ENCODE measurements at places on chromosomes 4 and X.

DNA sequence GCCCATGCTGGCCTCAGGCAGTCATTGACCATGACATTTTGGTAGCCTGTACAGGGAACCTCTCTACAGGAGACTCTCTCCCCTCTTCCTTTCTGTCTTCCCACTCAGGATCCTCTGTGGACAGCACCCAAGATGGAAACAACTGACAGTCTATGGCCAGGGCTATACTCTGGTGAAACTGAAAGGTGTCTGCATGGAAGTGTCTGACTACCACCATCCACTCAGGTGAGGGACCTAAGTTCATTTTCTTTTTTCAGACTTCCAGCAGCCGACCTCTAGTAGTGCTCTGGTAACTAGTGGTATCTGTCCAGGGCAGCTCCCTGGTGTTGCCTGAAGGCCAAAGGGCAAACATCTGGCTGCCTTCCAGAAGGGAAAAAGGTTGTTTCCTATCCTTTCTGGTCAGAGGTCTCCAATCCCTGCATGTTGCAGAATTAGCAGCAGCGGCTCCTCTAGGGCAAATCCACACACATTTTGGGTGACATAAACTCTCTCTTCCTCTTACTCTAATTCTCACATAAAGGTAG is 804.5 kb downstream of the C4orf33 start:
- DNase-seq, result no peak

DNA sequence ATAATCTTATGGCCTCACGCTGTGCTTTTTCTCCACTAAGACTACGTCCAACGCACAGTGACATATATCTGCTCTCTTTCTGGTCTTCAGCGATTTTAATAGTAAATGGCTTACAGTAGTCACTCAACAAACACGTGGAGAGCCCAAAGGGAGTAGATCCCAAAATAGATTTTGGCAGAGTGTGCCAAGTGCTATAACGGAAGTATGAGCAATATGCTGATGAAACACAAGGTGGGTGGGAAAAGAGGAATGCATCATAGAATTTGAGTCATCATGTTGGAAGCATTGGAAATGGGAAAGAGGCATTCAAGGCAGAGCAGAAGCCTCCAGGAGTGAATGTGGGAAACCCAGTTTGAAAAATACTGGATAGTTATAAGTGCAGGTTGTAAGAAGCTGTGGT is 129.1 kb upstream of the LDB2 start:
- DNase-seq, result no peak

DNA sequence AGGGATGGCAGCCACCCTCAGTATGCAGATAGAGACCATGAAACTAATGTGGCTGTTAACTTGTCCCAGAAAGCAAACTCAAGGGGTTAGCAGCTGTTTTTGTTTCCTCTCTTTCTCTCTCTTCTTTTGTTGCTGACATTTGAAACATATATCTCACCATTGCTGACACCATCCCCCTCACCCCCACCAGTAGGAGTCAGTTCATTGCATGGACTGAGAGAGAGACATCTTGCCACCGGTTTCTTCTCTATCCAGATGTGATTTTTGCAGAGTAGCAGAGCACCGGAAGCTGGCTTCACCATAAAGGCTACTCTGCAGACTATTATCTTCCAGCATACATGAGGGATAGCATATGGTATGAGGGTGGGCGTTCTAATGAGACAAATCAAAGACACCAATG is 177.1 kb upstream of the FRG1 start:
- no peak for DNase-seq

GRCh38 chrX:11119313-11119943 is 8.3 kb downstream of the HCCS start:
- DNase-seq, result no peak

DNA sequence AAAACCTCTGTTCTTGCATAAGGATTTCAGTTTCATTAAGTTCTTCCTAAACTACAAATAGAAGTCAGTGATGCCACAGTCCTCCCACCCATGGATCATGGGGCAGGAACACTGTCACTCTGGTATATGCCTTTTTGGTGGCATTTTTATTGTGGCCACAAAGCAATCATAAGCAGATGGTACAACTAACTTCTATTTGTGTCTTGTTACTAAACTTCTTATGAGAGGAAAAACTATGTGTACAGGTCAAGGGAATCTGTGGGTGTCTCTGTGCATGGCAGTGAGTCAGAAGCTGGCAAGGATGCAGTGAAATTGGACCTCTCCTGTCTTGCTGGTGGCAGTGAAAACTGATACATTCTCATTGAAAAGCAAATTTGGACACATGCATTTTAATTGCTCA is 245.0 kb upstream of the GPC4 start:
- DNase-seq, result no peak

GRCh38 chr4:33453436-33453835 is 2733.3 kb downstream of the PCDH7 start:
- DNase-seq, result no peak

DNA sequence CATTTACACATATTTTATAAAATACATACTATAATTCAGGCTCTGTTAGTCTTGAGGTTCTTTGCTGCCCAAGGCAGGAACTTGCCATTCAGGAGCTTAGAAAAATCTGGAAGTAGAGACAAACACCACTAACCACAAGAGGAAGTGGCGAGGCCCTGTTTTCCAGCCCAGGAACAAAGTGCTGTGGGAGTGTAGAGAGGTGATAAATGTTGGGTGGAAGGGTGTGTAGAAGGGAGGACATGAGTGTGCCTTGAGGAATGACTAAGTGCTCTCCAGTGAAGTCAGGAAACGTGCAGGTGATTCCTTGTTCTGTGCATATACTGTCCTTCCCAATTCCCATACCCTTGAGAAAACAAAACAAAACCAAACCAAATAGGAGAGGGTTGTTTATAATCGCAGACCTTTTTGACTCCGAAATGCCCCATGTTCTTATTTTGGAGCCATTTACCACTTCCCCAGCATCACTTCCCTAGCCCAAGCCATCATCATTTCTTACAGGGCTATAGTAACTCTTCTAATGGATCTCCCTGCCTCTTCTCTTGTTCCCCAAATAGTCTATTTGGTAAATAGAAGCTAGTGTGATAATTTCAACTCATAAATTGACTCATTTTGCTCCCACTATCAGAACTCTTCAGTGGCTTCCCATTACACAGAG is 83.2 kb downstream of the GPAT3 start:
- no peak for DNase-seq

- DNase-seq, result no peak
These were observed 32.2 kb downstream of the SGMS2 start for GRCh38 chr4:107856901-107857300.

DNA sequence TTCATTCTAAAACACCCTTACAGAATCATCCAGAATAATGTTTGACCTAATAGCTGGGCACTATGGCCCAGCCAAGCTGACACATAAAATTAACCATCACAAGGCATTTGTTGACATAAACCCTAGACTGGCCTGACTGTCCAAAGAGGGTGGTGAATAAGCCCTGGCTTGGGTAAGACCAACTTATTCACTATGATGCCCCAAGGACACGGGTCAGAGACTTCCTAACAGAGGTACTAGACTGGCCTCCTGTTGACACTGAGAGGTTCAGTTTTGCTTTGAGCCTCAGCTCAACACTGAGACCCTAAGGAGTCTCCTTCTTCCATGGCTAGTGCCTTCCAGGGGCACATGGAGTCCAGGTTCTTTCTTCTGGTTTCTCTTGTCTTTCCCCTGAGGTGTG is 21.3 kb downstream of the FGF2 start:
- no peak for DNase-seq

- no peak for DNase-seq
These were observed 219.1 kb upstream of the AMOT start for GRCh38 chrX:113059714-113060113.

DNA sequence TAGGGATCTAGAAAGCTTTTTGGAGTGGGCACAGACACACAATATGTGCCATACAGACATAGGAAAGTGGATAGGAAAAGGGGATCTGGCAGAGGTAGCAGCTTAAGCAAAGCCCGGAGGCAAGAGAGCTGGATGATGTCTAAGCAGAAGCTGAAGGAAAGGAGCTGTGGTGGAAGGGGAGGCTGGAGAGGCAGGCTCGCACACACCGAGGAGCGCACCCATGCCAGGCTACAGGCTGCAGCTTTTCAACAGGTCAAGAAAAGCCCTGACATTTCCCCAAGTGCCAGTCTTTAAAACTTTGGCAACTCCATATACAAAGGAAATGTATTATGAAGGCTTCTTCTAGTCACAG is 67.4 kb downstream of the SOWAHB start:
- DNase-seq, result no peak

DNA sequence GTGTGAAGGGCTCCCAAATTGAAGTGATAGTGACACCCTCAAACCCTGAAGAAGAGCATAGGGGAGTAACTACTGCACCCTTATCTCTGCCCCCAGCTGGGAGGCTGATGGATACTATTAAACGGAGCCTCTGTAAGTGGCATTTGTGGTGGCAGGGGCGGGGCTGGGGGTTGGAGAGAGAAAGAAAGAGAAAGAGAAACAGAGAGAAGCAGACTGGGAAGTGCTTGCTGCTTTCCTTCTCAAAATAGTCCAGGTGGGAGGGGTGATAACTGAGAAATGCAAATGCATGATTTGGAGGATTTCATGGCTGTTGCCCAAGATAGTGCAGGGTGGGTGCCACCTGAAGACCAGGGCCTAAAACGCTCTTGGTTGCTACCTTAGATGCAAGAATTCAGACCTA is 253.5 kb upstream of the GATB start:
- peak; percentile 79 for DNase-seq

GRCh38 chr4:104424989-104425388 is 69.7 kb downstream of the CXXC4 start:
- no peak for DNase-seq

GRCh38 chrX:154650221-154650510 is 3.2 kb downstream of the CTAG2 start:
- DNase-seq, result no peak

- DNase-seq, result no peak
These were observed 300.5 kb downstream of the FGF13 start for GRCh38 chrX:138411048-138411447.

- no peak for DNase-seq
These were observed 34.7 kb upstream of the NEUROG2 start for GRCh38 chr4:112550728-112551127.

- no peak for DNase-seq
These were observed 16.2 kb downstream of the NELFA start for GRCh38 chr4:1992468-1993168.

GRCh38 chr4:5824635-5825034 is 68.3 kb downstream of the CRMP1 start:
- no peak for DNase-seq

- no peak for DNase-seq
These were observed 46.1 kb downstream of the TMEM150C start for GRCh38 chr4:82515705-82516104.

GRCh38 chr4:56727150-56727549 is 46.1 kb upstream of the HOPX start:
- no peak for DNase-seq

DNA sequence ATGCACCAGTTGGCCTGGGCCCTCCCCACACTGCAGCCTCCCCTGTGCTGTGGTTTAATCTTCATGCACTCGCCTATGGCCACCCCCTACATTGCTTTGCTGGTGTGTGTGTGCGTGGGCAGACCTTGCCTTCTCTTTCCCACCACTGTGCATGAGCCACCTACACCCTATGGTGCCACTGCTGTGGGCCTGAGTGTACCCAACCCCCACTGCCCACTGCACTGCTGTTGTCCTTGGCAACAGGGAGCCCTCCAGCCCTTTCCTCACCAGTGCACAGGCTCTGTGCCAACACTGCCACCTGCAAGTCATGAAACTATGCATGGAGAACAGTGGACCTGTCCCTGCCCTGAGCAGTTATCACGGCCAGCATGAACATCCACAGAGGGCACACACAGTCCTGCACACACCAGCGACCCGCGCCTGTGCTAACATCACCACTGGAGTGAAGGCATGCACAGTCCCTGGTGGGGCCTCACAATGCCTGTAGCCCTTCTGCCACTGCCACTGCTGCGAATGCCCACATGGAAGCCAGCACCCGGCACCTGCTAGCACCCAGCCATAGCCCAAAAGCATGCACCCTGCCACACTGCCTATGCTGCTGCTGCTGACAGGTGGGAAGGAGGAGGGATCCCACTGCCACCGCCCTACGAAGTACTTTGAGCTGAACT is 237.8 kb upstream of the ARSJ start:
- no peak for DNase-seq

DNA sequence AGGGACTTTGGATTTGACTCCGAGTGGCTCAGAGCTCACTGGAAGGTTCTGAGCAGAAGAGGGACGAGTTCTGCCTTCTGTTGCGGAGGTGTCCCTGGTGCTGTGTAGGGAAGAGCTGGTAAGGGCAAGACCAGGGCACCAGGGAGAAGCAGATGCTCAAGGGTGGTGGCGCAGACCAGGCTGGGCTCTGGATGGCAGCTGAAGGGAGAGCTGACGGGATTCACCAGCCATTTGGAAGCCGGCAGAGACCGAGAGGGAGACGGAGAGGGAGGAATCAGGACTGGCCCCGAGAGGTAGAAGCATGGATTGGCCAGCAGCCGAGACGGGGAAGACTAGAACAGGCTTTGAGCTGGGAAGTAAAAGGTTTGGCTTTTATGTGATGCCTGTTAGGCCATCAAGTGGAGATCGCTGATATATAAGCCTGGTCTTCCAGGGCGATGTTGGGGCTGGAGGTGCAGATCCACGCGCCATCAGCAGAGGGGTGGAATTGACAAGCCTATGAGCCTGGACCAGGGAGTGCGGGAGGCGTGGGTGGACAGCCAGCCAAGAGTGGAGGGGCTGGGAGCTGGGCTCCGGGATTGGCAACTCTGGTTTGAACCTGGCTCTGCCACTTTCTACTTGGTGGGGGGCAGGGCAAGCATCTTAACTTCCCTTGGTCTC is 43.4 kb downstream of the ADRA2C start:
- DNase-seq, result no peak

DNA sequence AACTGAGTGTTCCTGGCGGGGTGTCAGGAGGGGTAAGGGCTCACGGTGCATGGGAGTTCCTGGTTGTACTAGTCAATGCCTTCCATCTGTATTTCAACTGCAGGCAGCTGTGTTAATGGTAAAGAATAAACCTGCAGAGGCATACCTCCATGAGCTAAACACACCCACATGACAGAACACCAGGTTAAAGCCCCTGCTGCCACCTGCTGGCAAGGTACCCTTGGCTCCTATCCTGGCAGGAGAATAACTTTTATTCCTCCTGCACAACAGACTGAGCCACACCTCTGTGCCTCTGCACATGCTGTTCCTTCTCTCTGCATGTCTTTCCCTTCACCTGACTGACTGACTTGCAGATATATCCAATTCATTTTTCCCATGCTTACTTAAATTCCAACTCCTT is 11.1 kb downstream of the ITIH6 start:
- peak; percentile 40 for DNase-seq

DNA sequence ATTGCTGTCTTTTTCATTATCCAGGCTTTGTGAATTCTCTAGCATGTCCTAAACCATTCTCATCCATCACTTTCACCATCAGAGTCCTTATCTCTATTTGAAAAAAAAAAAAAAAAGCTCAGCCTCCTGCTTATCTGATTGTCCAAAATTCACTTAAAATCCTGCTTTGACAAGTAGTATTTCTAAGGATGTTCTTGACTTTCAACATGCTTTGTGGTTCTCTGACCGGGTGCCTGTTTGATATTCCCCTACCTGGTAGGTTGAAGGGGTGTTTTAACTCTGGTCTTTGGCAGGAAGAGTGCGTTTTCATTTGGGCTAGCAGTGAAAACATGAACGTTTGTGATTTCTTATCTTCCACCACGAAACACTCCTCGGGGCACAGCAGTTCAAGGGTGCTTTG is 17.3 kb upstream of the BBS12 start:
- DNase-seq, result no peak

- DNase-seq, result no peak
These were observed 51.3 kb downstream of the SH3RF1 start for GRCh38 chr4:169219440-169219839.

- DNase-seq, result no peak
These were observed 102.3 kb downstream of the AGTR2 start for GRCh38 chrX:116272861-116273260.

GRCh38 chr4:57442831-57443291 is 332.7 kb upstream of the IGFBP7 start:
- no peak for DNase-seq

GRCh38 chr4:124974152-124974551 is 261.6 kb upstream of the ANKRD50 start:
- no peak for DNase-seq
